A549 treated with RU486 at 1 μM for 4 hours (cell line): ENCODE measurements at places on chromosomes 7 and 10. TPM values are rescaled to one million over a fixed set of nuclear protein-coding genes. Genes with fewer than 3 reads are reported as not detected.

DNAJC12 gene
- 51.2 to 75.8 TPM (median 65.1 TPM) in 5 replicates for total RNA-seq

AGAP5 gene
- total RNA-seq = 1.4 to 2.9 TPM (median 2.4 TPM) in 5 replicates

CYP3A4 gene
- 0.10 TPM in 1 of 5 replicates, not detected in the others for total RNA-seq

MMRN2 gene
- total RNA-seq = 0.79 to 1.2 TPM (median 1.00 TPM) in 5 replicates

NEURL1 gene
- 0.18 to 0.83 TPM (median 0.35 TPM) in 5 replicates for total RNA-seq

LRRD1 gene
- total RNA-seq = not detected in 5 replicates

OR2A7 gene
- total RNA-seq = not detected in 5 replicates

TMEM225B gene
- 0.59 to 0.94 TPM (median 0.87 TPM) in 5 replicates for total RNA-seq
